LHCN-M2 (cell line): ENCODE measurements at places on chromosomes 1 and 21. TPM values are rescaled to one million over a fixed set of nuclear protein-coding genes. Genes with fewer than 3 reads are reported as not detected.
A peak's percentile ranks its signal among the peaks of the same experiment; 100 is the strongest.

- peak; percentile 34 for DNase-seq
Measured at GRCh38 chr1:100703716-100704115, 15.8 kb upstream of the VCAM1 start.

DNA sequence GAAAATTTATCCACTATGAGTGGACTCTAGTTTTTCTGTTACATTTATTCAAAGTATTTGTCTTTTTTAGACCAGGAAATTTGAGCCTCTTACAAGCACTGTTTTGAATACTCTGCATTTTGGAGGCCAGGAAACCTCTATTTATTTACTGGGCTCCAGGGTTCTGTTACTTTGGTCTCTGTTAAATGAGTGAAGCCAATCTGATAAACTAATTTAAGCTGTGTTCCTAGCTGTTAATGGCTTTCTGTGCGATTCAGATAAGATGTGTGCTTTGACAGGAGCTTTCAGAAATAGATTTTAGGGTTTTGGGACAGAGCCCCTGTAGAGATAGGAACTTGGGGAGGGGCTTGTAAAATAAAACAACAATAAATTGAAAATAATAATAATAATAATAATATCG lies 23.9 kb downstream of the ACKR1 start:
- no peak for DNase-seq

DNA sequence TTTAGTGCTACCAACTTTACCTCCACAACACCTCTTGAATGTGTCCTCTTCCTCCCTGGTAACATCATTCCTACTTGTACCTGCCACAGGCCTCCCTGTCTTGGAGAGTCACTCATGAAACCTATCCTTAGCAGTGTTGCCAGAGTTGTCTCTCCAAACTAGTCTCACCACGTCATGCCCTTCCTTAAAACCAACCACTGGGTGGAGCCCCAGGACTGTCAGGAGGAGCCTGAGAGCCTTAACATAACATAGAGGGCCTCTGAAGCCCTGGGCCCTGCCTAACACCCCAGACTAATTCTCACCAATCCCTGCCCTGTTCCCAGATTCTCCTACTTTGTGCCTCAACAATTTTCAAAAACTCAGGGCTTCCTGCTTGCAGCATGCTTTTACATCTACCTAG lies 65.3 kb downstream of the ZNF697 start:
- DNase-seq, result peak; percentile 69

NCF2 gene
- 0.06 and 0.19 TPM in 2 replicates for total RNA-seq

RGSL1 gene
- not detected in 2 replicates for total RNA-seq
